Adrenal gland (tissue), 19 donors: ENCODE measurements at places on chromosomes 6 and 20. TPM values are rescaled to one million over a fixed set of nuclear protein-coding genes. Genes with fewer than 3 reads are reported as not detected.

- DNase-seq, result no peak
- no peak overlapping the region for H3K4me3 ChIP-seq
- no peaks in the 10 kb centered on the region for H3K36me3 ChIP-seq
- no peaks in the 10 kb centered on the region for H3K27me3 ChIP-seq
- no peak overlapping the region for H3K27ac ChIP-seq
Measured at GRCh38 chr6:38320358-38320757, 319.4 kb downstream of the BTBD9 start.

DNA sequence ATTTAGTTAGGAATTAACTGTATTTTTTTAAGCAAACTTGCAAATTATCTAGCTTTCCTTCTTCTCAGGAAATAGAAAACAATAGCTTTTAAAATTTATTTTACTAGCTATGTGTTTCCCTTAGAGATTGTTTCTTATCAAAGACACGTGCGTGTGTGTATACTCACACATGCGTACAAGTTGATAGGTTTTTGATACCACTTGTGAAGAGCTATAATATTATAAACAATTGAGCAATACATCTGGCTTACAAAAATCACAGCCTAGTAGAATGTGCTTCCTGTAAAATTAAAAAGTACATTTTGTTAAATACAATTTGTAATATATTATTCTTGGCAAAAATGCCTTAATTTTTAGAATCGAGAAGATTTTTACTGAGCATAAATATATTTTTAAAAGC, 33.9 kb downstream of the COL12A1 start:
- no peak overlapping the region for H3K4me3 ChIP-seq
- H3K36me3 ChIP-seq, result no peaks in the 10 kb centered on the region
- no peak for DNase-seq
- H3K27me3 ChIP-seq, result no peaks in the 10 kb centered on the region

- H3K4me3 ChIP-seq, result peak within 1 kb of the TSS; percentile 27
- peak; percentile 93 for DNase-seq
Measured at GRCh38 chr6:62285612-62286469, at the start of gene KHDRBS2. TSS of gene KHDRBS2 (minus strand) at chr6:62286225.

DNA sequence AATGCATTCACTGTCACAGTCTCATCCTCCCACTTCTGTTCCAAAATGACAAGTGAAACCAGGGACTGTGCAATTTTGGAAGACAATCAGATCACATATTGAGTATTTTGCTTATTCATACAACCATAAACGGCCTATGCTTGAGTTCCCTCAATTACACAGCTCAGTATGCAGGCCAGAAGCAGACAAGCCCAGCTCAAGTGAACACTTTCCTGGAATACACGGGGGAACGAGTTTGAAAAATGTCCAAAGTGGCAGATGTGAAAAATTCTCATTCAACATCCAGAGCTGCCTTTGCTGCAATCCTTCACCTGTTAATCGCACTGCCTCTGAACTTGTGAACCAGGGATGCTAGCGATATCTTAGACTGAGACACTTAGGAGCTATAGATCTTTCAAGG, 190.2 kb downstream of the COL9A1 start:
- no peak for DNase-seq
- H3K4me1 ChIP-seq, result no peaks in the 10 kb centered on the region
- no peak overlapping the region for H3K4me3 ChIP-seq

DNA sequence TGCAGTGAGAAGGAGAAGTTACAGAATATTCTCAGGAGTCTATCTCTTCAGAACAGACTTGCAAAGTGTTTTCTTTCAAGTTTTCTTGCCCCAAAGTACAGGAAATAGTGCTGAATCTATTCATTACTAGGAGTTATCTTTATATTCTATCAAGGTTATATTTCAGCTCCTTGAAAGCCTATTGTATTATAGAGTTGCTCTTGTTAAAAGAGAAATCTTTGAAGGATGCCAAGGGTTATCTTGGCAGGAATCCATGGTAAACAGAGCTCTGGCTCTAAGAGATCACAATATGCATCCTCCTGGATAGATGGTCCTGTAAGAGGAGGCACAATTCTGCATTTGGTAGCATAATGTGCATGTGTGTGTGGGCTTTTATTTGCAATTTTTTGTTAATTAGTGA, 21.2 kb upstream of the SNRPB2 start:
- H3K27ac ChIP-seq, result no peak overlapping the region
- H3K36me3 ChIP-seq, result no peaks in the 10 kb centered on the region
- no peak for DNase-seq

- no peaks in the 10 kb centered on the region for H3K4me1 ChIP-seq
- no peak for DNase-seq
- H3K27ac ChIP-seq, result no peak overlapping the region
- no peaks in the 10 kb centered on the region for H3K36me3 ChIP-seq
- H3K27me3 ChIP-seq, result no peaks in the 10 kb centered on the region
Measured at GRCh38 chr6:170000071-170000843, 248.8 kb downstream of the ERMARD start.

GRCh38 chr6:53898026-53898795, 103.4 kb downstream of the LRRC1 start:
- no peaks in the 10 kb centered on the region for H3K27me3 ChIP-seq
- no peak for DNase-seq

- DNase-seq, result no peak
- H3K27me3 ChIP-seq, result no peaks in the 10 kb centered on the region
- no peak overlapping the region for H3K27ac ChIP-seq
- no peak overlapping the region for H3K4me3 ChIP-seq
- no peaks in the 10 kb centered on the region for H3K36me3 ChIP-seq
Measured at GRCh38 chr6:95244751-95245150, 332.6 kb upstream of the MANEA start.

- no peak overlapping the region for H3K4me3 ChIP-seq
- H3K27ac ChIP-seq, result no peak overlapping the region
- no peaks in the 10 kb centered on the region for H3K27me3 ChIP-seq
- H3K4me1 ChIP-seq, result no peaks in the 10 kb centered on the region
- no peak for DNase-seq
Measured at GRCh38 chr20:61185181-61185580, 66.9 kb upstream of the CDH4 start.

- H3K27ac ChIP-seq, result no peak overlapping the region
- no peaks in the 10 kb centered on the region for H3K4me1 ChIP-seq
- H3K36me3 ChIP-seq, result no peaks in the 10 kb centered on the region
Measured at GRCh38 chr20:58800134-58800871, 50.4 kb downstream of the GNAS-AS1 start.

DNA sequence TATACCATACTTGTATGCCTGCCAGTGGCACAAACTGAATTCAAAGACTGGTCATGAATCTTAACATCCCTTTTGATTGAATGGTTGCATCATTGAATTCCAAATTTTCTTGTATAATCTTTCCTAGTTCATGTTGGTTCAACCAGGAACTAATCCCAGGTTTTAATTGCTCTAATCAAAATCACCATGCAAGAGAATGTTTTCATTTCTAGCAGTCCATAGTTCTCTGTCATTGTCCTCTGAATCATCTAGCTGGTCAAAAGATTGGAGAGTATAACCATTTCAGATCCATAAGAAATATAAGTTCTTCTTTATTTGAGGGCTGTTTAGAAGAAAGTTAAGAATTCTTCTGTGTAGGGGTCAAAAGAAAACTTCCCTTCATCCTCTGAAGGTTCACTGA, 57.2 kb downstream of the ZNF292 start:
- DNase-seq, result no peak
- no peak overlapping the region for H3K4me3 ChIP-seq
- no peaks in the 10 kb centered on the region for H3K27me3 ChIP-seq
- no peaks in the 10 kb centered on the region for H3K4me1 ChIP-seq
- no peak overlapping the region for H3K27ac ChIP-seq

DNA sequence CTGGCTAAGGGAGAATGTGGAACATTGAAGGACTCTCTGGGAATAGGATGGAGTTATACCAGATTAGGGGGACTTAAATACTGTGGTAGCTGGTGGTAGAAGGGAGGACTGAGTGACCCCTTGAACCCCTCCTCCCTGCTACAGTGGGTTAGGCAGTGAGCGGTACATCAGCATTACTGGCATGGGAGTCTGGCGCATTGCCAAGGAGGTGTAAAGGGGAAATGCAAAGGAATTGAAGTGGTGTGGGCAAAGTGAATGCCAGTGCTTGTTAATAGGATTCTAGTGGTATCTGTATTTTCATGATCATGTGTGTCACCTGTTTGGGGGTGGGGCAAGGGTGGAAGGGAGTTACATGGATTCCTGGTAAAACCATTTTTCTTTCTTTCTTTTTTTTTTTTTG, 60.1 kb downstream of the GFRA4 start:
- H3K27ac ChIP-seq, result no peak overlapping the region
- H3K4me1 ChIP-seq, result no peaks in the 10 kb centered on the region
- no peaks in the 10 kb centered on the region for H3K36me3 ChIP-seq

DNA sequence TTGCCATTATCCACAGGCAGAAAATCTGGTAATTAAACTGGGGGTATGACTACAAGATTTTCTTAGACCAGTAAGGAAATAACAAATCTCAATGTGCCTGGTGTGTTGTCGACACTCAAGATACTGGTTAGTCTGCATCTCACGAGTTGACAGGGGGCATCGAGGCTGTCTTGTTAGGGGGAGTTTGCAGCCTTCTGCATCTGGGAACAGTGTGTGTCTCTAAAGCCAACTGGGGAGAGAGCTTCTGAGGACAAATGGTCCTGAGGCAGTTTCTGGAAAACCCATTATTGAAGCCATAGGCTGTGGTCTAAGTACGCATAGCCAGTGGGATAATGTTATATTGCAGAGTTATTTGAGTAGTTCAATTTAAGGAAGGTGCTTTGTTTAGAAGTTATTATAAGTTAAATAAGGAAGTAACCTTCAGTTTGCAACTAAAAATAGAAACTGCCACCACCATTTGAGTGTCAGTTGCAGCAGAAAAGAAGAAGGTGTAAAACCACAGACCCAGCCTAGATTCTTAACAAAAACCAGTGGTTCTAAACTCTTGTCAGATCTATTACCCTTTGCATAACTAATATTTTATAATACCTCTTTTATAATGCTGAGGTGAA, 15.4 kb upstream of the MAPK13 start:
- no peak for DNase-seq
- no peaks in the 10 kb centered on the region for H3K27me3 ChIP-seq
- no peaks in the 10 kb centered on the region for H3K36me3 ChIP-seq
- no peak overlapping the region for H3K27ac ChIP-seq
- H3K4me3 ChIP-seq, result no peak overlapping the region
- no peaks in the 10 kb centered on the region for H3K4me1 ChIP-seq

GRCh38 chr6:151075527-151075926, 164.2 kb upstream of the AKAP12 start:
- H3K4me1 ChIP-seq, result peaks cover 11% of the 10 kb centered on the region
- no peaks in the 10 kb centered on the region for H3K36me3 ChIP-seq
- no peak overlapping the region for H3K27ac ChIP-seq
- H3K4me3 ChIP-seq, result no peak overlapping the region
- no peak for DNase-seq

DNA sequence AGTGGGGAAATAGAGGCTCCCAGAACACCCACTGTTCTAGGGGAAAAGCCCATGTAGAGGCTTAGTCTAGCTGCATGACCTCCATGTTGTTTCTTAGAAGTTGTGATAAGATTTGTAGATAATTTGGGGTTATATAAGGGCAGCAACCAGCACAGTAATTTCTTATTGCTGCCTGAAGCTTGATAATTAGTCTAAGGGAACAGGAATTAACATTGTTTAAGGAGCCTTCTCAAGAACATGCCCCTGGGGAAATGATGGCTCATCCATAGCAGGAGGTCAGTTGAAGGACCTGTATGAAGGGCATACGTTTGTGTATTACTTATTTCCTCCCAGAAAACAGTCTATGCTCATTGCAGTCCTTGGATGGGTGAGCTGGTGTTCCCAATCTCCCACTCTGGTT, 170.7 kb upstream of the SCGN start:
- DNase-seq, result no peak
- H3K27me3 ChIP-seq, result no peaks in the 10 kb centered on the region
- no peak overlapping the region for H3K27ac ChIP-seq
- no peaks in the 10 kb centered on the region for H3K36me3 ChIP-seq

- no peaks in the 10 kb centered on the region for H3K36me3 ChIP-seq
- no peak for DNase-seq
- peaks cover 24% of the 10 kb centered on the region for H3K4me1 ChIP-seq
- H3K4me3 ChIP-seq, result no peak overlapping the region
Measured at GRCh38 chr20:33733654-33734576, 2.1 kb downstream of the ZNF341 start.

- no peak overlapping the region for H3K4me3 ChIP-seq
- H3K27me3 ChIP-seq, result no peaks in the 10 kb centered on the region
- DNase-seq, result no peak
- H3K36me3 ChIP-seq, result no peaks in the 10 kb centered on the region
Measured at GRCh38 chr6:64895945-64896344, 811.1 kb downstream of the EYS start.

- no peak overlapping the region for H3K27ac ChIP-seq
- H3K36me3 ChIP-seq, result no peaks in the 10 kb centered on the region
Measured at GRCh38 chr20:62494537-62494936, 18.7 kb upstream of the GATA5 start.

DNA sequence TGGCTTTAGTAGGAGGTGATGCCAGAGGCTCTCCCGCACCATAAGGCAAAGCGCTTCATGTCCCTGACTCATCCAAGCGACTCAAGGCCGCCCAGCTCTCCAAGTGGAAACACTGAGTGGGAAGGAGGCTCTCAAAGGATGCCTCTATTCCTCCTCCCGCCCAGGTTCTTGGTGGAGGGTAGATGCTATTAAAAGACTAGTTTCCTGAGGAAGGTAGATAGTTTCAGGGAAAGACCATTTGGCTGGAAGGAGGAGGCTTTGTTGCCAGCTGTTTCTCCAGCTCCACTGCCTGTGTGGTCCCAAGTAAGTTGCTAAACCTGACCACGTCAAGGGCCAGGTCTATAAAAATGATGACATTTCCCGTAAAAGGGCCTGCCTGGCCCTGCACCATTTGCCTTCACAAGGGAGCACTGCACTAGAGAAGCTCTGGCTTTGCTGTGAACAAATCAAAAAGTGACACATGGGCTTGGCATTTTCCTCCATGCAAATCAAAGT, 48.2 kb downstream of the GMDS start:
- no peaks in the 10 kb centered on the region for H3K36me3 ChIP-seq
- peak; percentile 75 for DNase-seq
- H3K4me3 ChIP-seq, result no peak overlapping the region
- no peaks in the 10 kb centered on the region for H3K27me3 ChIP-seq
- no peak overlapping the region for H3K27ac ChIP-seq

GRCh38 chr20:62051144-62051543, 14.5 kb downstream of the TAF4 start:
- no peak for DNase-seq
- no peak overlapping the region for H3K4me3 ChIP-seq
- no peak overlapping the region for H3K27ac ChIP-seq
- no peaks in the 10 kb centered on the region for H3K4me1 ChIP-seq

DNA sequence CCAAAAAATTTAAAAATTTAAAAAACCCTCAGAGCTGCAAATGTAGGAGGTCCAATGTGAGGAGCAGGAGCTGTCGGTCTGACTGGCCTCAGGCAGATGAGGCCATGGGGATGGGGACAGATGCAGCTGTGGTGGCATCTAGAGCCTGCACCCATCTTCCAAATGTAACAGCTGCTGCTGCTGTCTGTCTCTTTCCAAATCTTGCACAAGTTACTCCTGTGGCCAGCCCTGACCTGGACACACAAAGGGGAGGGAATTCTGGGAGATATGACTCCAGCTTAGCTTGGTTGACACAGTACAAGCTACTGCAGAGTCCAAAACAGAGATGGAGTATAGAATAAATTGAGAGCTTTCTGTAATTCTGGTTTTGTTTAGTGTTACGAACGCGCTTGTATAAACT, 115.2 kb downstream of the PRND start:
- no peak overlapping the region for H3K4me3 ChIP-seq
- no peaks in the 10 kb centered on the region for H3K36me3 ChIP-seq
- no peak for DNase-seq
- H3K27me3 ChIP-seq, result no peaks in the 10 kb centered on the region

The RNF39 gene
- total RNA-seq, result 1.0 TPM

The TBXT gene
- not detected for total RNA-seq

The ARHGAP18 gene
- 73.3 TPM for total RNA-seq

The SCGN gene
- 1.8 TPM for total RNA-seq

The POU3F2 gene
- total RNA-seq, result not detected

The BCAS1 gene
- not detected for total RNA-seq

The RPL10A gene
- 1,272 TPM for total RNA-seq

The CFB gene
- total RNA-seq, result 166 TPM

The LY6G6C gene
- total RNA-seq, result not detected

The TMEM170B gene
- 4.7 TPM for total RNA-seq
